Astrocyte (in vitro differentiated cells and primary cell): ENCODE measurements at places on chromosomes 5 and 9. TPM values are rescaled to one million over a fixed set of nuclear protein-coding genes. Genes with fewer than 3 reads are reported as not detected.

DNA sequence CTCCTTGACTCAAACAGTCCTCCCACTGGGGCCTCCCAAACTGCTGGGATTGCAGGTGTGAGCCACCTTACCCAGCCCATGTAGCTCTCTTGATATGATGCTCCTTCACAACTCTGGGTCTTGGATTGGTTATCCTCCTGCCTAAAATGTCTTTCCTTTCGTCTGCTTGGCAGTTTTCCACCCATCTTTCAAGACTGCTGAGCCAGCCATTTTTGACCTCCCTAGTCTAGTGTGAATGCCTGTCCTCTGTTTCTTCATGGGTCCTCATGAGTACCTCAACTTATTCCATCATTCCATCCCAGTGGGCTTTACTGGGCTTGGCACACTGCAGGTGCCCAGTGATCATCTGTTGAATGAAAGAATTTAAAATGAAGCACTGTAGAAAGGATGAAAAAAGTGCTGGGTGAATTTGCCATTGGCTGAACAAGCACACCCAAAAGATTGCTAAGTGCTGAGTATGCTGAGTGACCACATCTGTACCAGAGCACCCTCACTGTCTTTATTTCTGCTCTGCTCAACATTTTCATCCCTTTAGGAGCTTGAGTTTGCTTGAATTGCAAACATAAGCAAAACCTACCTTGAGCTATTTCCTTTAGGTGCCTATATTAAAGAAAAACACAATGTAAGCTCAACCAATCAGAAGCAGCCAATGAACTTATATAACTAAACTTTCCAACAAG, 84.8 kb upstream of the FAM169A start:
- no peak for DNase-seq

Gene IFNK
- total RNA-seq: not detected in 2 replicates

GRCh38 chr9:129939431-129939830, 103.6 kb downstream of the FNBP1 start:
- peak; percentile 14 for DNase-seq

Gene ANXA2R
- total RNA-seq: 0.50 and 0.77 TPM in 2 replicates

Gene SLC1A3
- total RNA-seq: 20.9 and 23.8 TPM in 2 replicates

Gene ACTBL2
- total RNA-seq: 11.6 and 11.8 TPM in 2 replicates

- DNase-seq: peak; percentile 32
These were observed 184.3 kb downstream of the CTNND2 start for GRCh38 chr5:11719888-11720481.

DNA sequence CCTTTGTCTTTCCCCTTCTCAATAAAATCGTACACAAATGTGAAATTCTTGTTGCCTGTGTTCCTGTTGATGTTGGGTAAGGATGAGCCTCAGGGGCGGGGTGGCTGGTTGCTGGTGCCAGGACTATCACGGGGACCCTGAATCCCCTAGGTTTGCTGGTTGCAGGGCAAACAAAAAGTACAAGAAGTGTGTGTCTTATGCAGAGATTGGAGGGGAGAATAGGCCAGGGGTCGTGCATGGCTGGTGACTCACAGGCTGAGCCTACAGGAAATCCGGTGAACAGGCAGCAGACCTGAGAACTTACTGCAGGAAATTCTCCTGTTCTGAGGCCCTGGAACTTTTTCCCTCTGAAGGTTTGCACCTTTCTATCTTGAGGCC, 5.5 kb downstream of the ANXA2R start:
- peak; percentile 77 for DNase-seq

- DNase-seq: no peak
These were observed 188.4 kb upstream of the PRDM9 start for GRCh38 chr5:23318960-23319359.

GRCh38 chr9:123309611-123310010, 41.2 kb upstream of the STRBP start:
- DNase-seq: no peak

- no peak for DNase-seq
These were observed 2.1 kb upstream of the BASP1 start for GRCh38 chr5:17215361-17215760.

GRCh38 chr9:109588415-109588814, 90.3 kb upstream of the PTPN3 start:
- DNase-seq: no peak

Gene TUT7
- total RNA-seq: 24.8 and 27.6 TPM in 2 replicates

- no peak for DNase-seq
These were observed 23.7 kb upstream of the GOLGA1 start for GRCh38 chr9:124964604-124965003.

GRCh38 chr5:178191661-178192060, 4.5 kb upstream of the GMCL2 start:
- DNase-seq: no peak

DNA sequence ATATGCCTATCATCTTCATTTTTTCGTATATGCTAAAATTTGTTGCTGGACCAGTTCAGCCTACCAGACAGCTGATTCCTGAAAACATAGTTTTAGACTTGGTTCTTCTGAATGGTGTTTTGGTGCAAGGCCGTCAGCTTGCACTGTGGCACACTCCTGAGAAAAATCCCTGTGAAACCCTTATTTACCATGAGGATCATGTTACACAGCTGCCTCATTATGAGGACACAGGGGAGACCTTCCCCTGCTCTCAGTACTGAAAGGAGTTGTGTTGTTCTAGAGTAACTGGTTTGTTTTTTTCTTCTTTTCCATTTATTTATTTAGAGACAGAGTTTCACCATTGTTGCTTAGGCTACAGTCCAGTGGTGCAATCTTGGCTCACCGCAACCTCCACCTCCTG, 37.6 kb downstream of the MAST4 start:
- no peak for DNase-seq

Gene ORM2
- total RNA-seq: not detected in 2 replicates

Gene PPP3R2
- total RNA-seq: not detected in 2 replicates

Gene ACOT12
- total RNA-seq: 0.09 TPM in 1 of 2 replicates, not detected in the other

GRCh38 chr9:38651400-38652042, 31.1 kb upstream of the ANKRD18A start:
- DNase-seq: no peak

Gene ADGRD2
- total RNA-seq: not detected in 2 replicates

DNA sequence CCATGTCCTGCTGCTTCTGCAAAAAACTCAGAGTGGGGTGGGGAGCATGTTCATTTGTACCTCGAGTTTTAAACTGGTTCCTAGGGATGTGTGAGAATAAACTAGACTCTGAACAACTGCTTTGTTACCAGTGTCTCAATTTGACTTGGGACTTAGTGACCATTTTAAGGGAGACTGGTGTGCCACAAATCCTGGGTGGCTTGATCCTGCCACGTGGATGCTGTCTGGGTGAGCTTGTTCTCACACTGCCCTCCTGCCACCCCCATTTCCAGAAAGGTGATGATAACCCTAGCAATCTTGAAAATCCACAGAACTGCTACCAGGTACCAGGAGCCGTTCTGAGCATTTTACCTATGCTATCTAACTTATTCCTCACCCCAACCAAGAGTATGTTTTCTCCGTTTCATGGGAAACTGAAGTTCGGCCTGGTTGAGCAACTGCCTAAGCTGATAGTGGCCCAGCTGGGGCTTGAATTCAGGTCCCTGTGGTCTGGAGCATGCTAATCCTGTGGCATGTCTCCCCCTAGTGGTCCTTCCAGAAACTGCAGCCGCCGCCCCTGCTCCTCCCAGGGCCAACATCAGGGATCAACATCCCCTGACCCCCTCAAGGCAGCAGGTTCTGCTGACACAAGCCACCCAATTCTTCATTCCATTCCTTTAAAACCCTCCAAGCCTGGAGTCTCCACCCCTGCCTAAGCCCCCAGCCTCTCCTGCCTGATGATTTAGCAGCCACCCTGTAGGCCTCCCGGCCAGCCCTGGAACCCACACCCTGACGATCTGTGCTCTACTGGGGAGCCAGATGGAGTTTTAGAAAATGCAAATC, 2.8 kb downstream of the IL3 start:
- peak; percentile 18 for DNase-seq

Gene CCNJL
- total RNA-seq: 12.5 and 15.7 TPM in 2 replicates

- no peak for DNase-seq
These were observed 53.3 kb upstream of the SMC5 start for GRCh38 chr9:70205366-70206020.

Gene SPATA31A3
- not detected in 2 replicates for total RNA-seq

- DNase-seq: no peak
These were observed 9.3 kb upstream of the KIF4B start for GRCh38 chr5:155004138-155004744.

- DNase-seq: no peak
These were observed 59.2 kb downstream of the RNF130 start for GRCh38 chr5:180012316-180012715.

DNA sequence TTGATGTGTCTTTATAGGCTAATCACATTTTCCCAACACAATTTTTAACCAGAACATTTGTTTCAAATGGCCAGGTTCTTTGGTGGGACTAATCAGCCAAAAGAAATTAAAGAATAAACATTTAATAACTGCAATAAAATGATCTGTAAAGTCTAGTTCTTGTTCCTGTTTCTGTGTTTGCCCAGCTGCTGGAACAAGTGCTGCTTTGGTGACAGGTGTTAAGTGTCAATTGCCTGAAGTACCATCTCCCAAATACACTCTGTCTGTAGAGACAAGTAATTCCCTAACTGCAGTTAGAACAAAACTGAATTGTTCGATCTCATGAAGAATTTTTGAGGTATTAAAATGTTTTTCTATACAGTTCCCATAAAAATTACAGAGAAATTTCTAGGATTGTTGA, 402.3 kb upstream of the CHD1 start:
- DNase-seq: no peak

DNA sequence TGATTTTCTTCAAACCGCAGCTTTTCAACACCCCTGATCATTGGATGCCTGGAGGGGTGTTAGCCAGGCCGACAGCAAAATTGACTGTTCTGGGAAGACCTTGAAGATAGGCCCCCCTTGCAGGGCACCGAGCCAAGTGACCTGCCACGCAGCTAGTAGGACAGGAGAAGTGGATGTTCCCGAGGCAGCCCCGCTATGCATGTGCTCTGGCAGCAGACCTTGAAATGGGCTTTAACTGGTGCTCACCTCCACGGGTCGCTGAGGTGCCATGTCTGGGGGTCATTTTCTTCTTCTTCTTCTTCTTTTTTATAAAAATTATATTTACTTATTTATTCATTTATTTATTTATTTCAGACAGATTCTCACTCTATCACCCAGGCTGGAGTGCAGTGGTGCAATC, 12.6 kb downstream of the FGF18 start:
- DNase-seq: no peak

GRCh38 chr5:132661231-132662003, 3.4 kb downstream of the IL13 start:
- DNase-seq: no peak

- no peak for DNase-seq
These were observed 3.6 kb downstream of the NEURL1B start for GRCh38 chr5:172644711-172645110.

DNA sequence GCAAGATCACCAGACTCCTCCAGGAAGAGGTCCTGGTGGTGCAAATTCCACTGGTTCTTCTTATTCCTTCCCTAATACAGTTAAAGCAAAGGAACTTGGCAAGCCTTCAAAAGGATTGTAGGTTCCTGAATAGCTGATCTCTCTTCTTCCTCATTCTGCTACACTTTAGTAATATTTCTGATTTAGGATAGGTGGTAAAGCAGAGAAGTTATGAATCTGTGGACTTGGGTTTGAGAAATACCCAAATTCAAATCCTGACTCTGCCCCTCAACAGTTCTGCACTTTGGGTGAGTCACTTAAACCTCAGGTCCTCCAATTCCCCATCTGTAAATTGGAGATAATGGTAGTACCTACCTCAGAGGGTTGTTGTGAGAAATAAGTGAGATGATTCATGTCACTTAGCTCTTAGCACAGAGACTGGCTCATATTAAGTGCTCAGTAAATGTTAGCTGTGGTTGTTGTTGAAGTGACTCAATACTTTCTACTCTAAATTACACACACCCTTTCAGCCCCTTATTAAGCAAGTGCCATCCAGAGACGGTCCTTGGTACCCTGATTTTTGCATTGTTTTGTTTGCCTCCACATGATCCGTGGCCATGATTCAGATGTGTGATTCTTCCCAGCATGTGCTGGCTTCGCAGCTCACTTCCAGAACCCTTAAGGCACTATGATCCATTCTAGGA, 5.2 kb downstream of the SH3RF2 start:
- DNase-seq: peak; percentile 73

DNA sequence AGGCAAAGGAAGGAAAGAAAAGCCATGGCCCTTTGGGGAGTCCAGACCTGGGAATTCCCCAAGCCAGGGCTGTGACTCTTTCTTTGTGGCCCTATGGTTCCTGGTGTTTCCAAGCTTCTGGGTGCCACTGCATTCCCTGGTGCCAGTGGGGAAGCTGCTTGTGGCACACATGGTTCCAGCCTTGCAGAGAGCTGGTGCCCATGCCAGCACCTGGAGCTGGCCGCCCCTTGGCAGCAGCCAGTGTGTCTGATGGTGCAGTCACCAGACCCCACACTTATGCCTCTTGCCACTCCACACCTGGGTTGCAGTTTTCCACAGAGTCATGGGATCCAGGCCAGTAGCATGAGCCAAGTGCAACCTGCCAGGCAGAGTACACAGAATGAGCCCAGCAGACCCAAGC, 1495.3 kb upstream of the NUDT12 start:
- DNase-seq: no peak

GRCh38 chr9:130939405-130940026, 469 bp upstream of the FIBCD1 start:
- DNase-seq: no peak

DNA sequence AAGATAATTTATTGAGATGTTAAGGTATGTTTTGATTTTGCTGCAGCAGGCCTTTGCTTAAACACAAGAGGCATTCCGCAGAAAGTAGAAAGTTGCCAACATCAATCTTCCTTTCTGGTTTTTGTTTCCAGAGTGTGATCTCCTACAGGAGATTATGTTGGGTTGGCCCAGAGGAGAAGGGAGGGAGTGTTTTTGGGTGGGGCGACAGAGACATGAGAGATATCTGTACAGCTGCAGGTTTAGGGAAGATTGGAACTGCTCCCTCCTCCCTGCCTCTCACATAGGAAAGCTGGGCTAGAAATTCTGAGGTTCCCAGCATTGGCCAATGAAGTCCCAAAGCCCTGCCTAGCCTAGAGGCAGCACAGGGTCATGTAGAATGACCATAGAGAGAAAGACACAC, 211.0 kb downstream of the CEMIP2 start:
- DNase-seq: no peak

Gene NOTCH1
- total RNA-seq: 34.1 and 35.5 TPM in 2 replicates

DNA sequence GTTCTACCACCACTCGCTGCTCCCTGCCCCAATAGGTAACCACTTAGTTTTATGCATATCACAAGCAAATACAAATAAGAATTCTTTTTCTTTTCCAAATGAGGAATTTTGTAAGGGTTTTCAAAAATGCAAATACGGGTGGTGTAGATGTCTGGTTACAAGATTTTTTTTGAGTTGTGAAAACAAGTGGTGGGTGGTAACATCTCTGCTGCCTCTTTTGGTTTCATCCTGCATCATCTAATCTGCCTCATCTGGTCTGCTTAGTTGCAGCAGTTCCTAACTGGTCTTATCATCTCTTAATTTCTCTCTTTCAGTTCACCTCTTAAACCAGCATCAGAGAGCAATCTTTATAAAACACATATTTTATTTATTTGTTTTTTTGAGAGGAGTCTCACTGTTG, 5.3 kb downstream of the NFX1 start:
- no peak for DNase-seq

DNA sequence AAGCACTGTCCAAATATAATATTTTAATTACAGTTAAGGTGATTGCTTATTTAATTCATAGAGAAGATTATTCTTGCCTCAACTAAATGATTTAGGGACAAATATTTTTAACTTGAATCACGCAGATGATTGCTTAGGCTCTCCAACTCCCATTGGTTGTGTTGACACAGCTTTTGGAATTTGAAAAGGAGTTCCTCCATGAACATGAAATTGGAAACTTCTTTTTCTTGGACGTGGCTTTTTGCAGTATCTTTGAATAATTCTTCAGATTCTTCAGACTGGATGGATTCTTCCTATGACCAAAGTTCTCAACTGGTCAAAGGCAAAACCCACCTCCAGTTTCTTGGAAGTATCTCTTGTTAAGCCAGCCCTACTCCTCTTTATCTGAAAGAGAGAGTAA, 456.4 kb upstream of the KLF4 start:
- no peak for DNase-seq
